ENCODE measurements at places on chromosomes 5 and 9.

- no peak for DNase-seq
Observed at GRCh38 chr9:25678846-25679360, 659 bp upstream of the TUSC1 start.

DNA sequence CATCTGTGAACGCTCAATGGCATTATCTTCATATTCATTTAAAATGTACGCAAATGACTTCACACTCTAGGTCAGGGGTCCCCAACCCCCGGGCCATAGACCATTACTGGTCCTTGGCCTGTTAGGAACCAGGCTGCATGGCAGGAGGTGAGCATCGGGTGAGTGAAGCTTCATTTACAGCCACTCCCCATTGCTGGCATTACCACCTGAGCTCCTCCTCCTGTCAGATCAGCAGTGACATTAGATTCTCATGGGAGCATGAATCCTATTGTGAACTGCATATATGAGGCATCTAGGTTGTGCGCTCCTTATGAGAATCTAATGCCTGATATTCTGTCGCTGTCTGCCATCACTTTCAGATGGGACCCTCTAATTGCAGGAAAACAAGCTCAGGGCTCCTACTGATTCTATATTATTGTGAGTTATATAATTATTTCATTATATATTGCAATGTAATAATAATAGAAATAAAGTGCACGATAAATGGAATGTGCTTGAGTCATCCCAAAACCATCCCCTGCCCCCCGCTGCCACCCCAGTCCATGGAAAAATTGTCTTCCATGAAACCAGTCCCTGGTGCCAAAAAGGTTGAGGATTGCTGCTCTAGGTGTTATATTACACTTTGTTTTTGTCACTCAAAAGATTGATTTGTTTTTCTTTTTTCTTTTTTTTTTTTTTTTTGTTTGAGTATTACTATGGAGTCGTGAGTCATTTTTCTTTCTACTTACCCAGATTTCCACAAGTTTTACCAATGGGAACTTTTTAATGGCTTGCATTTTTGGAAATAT lies 127.2 kb downstream of the DOCK8 start:
- DNase-seq, result no peak

DNA sequence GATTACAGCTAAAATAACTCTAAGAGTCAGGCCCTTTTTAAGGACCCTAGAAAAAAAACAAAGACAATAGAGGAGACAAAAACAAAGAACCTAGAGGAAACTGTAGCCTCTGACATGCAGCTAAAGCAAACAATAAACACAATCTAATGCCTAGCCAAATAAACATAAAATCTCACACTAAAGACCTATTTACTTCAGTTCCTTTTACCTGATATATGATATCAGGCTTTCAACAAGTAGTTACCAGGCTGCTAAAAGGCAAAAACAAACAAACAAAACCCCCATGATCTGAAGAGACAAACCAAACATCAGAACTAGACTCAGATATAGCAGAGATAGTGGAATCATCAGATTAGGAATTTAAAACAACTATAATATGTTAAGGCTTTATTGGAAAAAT lies 226.5 kb upstream of the POU5F2 start:
- DNase-seq, result no peak

DNA sequence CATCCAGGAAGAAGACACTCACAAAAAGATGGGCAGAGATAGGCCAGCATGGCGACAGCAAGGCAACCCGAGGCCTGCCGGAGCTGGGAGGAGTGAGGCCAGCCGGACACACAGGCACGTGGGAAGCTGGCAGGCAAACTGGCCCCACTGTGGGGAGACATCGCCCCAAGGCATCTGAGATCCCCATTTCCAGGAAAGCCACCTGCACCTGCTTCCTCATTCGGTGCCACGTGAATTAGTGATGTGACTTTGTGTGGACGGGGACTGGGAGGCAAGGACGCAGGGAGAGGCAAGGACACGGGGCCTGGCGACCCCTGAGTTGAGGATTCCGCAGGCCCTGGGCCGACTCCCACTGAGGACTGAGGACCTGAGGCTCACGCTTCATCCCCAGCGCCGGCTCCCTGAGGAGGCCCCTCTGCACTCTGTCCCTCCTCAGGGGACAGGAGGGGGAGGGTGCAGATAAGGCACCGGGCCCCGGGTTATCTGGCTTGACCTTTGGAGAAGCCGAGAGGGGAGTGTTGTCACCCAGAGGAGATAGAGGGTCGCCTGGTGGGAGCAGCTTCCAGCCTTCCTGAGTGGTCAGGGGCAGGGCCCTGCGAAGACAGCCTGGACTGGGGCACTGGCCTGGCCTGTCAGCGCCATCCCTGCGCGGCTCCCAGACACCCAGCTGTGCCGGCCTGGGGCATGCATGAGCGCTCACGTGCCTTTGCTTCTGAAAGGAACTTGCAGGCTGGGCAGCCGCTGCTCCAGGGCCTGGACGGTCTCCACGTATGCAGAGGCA lies 39.7 kb downstream of the NDUFS6 start:
- no peak for DNase-seq
